Left forelimb (tissue), 1 donor: ENCODE measurements at places on chromosomes 6 and 20.

DNA sequence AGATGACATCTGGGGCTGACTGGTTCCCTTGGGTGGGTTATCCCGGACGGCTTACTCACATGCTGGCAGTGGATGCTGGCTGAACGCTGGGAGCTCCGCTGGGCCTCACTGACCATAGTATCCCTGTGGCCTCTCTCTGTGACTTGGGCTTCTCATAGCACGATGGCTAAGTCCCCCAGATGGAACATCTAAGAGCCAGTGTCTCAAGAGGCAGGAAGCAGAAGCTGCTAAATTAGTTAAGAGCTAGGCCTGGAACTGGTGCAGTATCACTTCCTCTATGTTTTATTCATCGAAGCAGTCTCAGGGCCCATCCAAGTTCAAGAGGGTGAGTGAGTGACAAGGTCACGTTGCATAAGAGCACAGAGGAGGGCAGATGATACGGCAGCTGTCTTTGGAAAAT, 116.5 kb upstream of the LAMP5 start:
- DNase-seq = no peak

GRCh38 chr6:79614326-79615305, 16.5 kb upstream of the SH3BGRL2 start:
- DNase-seq = no peak

GRCh38 chr6:18477301-18477941, 90.3 kb downstream of the RNF144B start:
- no peak for DNase-seq

DNA sequence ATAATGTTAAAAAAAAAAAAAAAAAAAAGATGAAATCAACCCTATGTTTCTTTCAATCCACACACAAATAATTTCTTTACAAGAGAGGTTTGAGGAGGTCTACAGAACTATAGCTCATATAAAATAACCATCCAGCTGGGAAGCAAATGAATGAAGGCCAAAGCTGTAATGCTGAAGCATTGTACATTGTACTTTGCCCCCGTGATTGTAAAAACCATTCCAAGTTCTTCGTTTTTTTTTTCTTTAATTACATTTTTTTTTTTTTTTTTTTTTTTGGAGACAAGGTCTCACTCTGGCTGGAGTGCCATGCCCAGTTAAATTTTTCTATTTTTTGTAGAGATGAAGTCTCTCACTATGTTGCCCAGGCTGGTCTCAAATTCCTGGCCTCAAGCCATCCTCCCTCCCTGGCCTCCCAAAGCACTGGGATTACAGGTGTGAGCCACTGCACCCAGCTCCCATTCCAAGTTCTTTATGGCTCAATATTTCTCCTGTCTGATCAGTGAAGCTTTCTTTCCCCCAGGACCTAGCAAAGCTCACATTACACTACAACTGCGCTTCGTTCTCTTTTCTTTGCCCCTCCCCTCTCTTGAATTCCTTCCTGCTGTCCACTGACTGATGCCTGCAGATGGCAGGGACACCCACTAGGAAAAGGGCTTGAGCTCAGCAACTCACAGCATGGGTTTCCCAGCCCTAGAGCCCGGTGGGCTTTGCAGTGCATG, 53.0 kb upstream of the NOP56 start:
- DNase-seq = no peak

GRCh38 chr20:61659246-61659993, 406.3 kb downstream of the TAF4 start:
- peak; percentile 82 for DNase-seq
